Activated CD4-positive, alpha-beta T cell treated with anti-CD3 and anti-CD28 coated beads, Interleukin-2, amount 10 ng/mL, durations not matched to agents 7 days and 5 days (primary cell): ENCODE measurements at places on chromosomes 3 and 15.
A peak's percentile ranks its signal among the peaks of the same experiment; 100 is the strongest.

DNA sequence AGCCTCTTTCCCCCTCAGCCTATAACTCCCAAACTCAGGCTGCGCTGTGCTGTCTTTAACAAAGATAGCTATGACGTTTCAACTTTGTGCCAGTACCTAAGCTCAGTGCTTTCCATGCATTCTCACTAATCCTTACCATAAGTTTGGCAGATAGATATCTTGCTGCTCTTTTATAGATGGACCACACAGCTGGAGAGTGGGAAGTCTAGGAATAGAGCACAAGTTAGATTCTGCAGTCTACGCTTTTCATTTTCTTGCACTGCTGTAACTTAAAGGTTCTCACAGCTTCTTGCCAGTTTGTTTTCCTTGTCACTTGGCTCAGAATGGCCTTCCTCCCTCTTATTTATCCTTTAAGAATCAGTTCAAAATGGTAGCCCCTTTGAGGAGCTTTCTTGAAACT is 468.8 kb downstream of the CNTN4 start:
- no peak for DNase-seq

GRCh38 chr15:89003865-89004725 is 84.2 kb upstream of the ABHD2 start:
- DNase-seq, result no peak

DNA sequence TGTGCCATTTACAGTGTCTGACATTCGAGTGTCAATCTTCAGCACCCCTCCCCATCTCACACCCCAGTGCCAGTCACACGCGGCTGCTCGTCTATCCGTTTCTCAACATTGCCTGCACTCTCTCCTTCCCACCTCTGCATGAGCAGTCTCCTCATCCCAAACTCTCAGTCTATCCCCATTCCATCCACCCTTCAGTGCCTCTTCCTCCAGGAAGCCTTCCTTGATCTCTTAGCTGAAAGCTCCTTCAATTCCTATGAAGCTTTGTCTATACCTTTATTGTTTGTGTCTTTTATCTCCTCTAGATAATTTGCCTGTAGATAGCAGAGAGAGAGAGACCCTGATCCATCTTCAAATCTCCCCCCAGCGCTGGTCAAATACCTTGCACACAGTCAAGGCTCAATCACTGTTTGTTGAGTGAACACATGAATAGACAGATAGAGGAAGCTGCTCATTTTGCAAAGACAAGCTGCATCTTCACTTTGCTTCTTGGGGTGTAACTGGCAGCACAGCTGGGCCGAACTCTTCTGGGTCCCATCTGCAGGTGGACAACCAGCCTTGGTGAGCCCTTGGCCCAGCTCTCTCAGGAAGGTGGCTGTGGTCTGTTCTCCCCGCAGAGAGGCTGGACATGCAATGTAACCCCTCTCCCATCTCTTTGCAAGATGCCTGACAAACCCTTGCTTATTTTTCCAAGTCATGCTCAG is 52.8 kb downstream of the ITGA11 start:
- no peak for DNase-seq

- no peak for DNase-seq
Observed at GRCh38 chr15:28013976-28014375, 85.1 kb downstream of the OCA2 start.

DNA sequence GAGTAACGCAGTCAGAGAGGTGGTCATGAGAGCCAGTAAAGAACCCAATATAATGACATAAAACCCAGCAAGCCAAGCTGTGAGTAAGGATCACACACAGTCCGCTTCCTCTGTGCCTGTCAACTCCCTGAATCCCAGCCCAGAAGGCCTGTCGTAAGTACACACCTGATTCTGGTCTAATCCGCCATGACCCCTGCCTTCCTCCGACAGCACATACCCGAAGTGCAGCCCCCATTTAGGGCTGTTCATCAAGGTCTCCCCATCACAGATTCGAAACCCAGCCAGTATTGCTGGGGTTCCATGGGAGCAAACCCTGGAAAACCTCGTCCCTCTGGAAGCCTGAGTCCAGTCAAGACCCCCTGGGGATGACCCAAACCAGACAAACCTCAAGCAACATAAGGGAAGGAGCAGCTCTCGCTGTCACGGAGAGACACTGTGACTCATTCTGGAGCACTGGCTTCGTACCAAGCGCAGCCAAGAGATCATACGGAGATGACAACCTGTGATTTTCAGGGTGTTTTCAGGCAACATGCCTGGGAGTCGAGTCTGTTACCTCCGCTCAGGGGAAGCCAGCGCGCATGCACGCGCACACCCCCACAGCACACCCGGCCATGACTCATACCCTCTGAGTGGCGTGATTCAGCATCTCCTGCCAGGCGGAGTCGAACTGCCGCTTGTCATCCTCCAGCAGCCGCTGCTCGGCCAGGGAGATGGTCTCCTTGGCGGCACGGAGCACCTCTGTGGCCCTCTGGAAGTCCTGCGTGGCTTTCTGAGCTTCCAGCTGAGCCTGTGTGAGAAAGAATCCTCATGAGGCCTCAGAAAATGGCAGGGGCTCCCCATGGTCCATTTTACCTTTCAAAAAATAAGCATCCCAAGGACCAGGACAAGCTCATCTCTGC is 63.0 kb downstream of the SH3BP5 start:
- peak; percentile 83 for DNase-seq

DNA sequence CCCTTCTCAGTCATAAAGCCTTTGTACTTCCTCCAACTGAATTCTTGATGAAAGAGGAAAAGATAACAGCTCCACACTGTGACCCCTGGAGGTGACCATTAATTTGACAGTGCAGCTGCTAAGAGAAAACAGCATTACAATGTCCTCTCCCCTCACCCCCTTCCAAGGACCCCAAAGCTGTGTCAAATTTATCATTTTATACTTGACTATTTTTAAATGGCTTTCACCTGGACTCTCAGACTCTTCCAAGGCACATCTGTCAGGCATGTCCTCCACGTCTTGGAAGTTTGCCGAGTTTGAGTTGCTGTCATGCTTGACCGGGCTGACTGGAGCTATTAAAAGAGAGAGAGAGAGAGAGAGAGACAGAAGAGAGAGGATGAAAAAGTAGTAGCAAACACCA is 236.5 kb downstream of the WDR72 start:
- no peak for DNase-seq

DNA sequence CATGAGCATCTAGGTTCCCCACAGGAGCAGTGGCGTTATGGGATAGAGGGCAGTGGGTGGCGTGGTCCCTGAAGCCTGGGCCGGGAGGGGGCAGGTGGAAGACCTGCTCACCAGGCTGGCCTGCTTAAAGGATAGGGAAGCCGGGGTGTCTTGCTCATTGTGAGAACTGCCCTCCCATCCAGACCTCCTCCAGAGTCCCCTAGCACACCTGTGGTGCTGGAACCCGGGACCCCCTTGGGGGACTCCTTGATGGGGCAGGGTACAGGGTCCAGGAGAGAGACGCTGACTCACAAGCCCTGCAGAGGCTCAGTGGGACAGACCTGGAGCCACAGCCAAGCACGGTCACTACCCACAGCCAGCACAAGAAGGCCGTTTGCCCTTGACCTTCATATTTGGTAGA is 2.8 kb upstream of the RHCG start:
- DNase-seq, result no peak

- DNase-seq, result no peak
Observed at GRCh38 chr15:99169769-99170311, 65.0 kb downstream of the SYNM start.
